T-helper 22 cell (primary cell): ENCODE measurements at places on chromosomes 7 and 10.

- no peak for DNase-seq
Measured at GRCh38 chr7:21624320-21624719, 81.5 kb downstream of the DNAH11 start.

DNA sequence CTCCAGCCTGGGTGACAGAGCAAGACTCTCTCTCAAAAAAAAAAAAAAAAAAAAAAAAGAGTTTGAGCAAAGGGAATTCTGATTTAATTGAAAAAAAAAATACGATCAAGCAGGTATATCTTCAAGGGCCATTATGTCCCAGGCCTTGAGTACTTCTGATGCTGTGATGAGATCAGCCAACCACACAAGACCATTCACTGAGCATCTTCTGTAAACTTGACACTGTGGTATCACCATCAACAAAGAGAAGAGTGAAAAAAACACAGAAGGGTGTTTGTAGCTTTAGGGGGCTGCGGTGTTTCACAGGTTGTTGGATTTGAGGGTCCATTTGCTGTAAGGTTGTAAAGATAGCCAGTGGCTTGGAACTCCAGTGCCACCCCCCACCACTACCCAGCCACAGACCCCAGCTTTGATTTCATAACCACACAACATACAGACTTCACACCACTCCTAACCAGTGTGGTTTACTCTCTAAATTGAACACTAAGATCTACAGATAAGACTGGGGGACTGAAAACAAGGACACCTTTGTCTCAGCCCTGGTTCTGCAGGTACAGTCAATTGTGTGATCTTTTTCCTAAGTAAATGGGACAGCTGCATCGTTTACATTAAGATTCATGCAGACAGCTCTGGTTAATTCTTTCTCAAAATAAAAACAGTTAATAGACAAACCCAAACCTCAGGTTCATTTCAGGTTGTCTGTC lies 66.4 kb downstream of the CDC123 start:
- DNase-seq, result no peak

GRCh38 chr10:117519286-117519685 lies 23.3 kb upstream of the EMX2 start:
- no peak for DNase-seq

DNA sequence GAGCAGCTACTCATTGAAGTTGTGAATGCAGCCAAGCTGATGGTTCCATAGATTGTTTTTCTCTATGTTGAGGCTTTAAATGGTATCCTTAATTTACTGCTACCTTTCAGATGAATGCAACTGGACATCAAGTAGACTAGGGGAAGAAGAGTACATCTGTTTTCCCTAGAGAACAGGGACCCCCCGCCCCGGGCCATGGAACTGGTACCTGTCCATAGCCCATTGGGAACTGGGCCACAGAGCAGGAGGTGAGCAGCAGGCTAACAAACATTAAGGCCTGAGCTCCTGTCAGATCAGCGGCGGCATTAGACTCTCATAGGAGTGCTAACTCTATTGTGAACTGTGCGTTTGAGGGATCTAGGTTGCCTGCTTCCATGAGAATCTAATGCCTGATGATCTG lies 391.3 kb downstream of the AUTS2 start:
- DNase-seq, result no peak

- DNase-seq, result no peak
Measured at GRCh38 chr10:125687507-125688185, 4.7 kb upstream of the TEX36 start.

- no peak for DNase-seq
Measured at GRCh38 chr7:27151931-27152815, at the start of gene HOXA3. Gene HOXA3, minus strand, starts transcription at chr7:27152583. Its CDS starts 41,943 bp downstream, at chr7:27110640.

GRCh38 chr7:22452142-22452959 lies 47.6 kb downstream of the STEAP1B start:
- no peak for DNase-seq

- DNase-seq, result no peak
Measured at GRCh38 chr10:112184052-112184371, 447 bp upstream of the GPAM start.

- DNase-seq, result no peak
Measured at GRCh38 chr10:100341953-100342626, 4.9 kb upstream of the SCD start.

GRCh38 chr7:70556761-70557160 lies 575.2 kb upstream of the GALNT17 start:
- no peak for DNase-seq

- DNase-seq, result no peak
Measured at GRCh38 chr10:43047288-43047970, 29.4 kb upstream of the RET start.

GRCh38 chr7:159068488-159068811 lies 76.2 kb downstream of the VIPR2 start:
- DNase-seq, result no peak

DNA sequence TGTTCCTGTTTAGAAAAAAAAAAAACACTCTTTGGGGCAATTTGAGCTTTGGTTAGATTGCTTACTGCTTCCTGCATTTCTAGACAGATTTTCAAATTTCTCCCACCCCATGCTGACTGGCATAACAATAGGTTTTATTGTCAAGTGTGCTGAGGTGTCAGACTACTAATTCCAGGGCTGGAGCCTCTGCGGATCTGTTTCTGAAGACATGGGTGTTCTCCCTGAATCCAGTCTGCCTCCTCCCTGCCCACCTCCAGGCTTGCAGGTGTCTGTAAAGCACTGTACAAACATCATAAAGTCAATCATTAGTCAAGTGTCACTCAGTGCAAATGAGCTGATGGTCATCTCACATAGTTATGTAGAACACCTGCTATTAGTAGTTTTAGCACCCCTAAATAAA lies 292.4 kb downstream of the GATA3 start:
- no peak for DNase-seq

DNA sequence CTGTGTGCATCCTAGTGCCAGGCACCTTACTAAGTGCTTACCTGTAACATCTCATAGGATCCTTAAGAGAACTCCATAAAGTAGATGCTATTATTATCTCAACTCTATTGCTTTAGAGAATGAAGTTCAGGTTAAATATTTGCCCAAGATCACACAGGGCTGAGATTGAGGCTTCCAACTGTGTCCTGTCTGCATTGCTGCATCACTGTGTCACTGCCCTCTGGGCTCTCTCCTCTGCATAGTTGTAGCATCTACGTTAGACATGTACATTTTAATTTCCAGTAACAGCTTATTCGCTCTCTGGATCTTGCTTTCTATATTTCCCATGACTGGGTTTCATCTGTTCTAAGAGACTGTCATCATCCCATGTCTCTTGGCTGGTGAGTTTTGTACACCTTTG lies 63.6 kb upstream of the FZD8 start:
- DNase-seq, result no peak

DNA sequence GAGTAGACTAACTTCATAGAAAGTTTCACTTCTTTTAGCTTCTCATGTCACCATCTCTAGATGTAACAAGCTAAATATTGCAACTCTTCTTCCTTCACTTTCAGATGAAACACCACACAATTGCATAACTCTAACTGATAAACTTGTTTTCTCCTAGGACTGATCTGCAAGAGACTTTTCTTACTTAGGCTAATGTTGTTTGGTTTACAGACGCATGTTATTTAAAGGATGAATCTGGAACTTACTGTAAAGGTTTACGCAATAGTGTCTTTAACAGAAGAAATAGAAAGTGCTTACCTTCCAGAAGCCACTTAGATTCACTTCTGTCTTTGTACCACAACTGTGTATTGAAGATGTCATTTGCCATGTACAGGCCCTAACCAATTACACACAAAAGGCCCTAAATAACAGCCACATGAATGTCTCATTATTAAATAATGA lies 22.1 kb upstream of the ZC3HAV1 start:
- DNase-seq, result no peak

GRCh38 chr7:121558288-121558687 lies 162.2 kb upstream of the FAM3C start:
- DNase-seq, result no peak

DNA sequence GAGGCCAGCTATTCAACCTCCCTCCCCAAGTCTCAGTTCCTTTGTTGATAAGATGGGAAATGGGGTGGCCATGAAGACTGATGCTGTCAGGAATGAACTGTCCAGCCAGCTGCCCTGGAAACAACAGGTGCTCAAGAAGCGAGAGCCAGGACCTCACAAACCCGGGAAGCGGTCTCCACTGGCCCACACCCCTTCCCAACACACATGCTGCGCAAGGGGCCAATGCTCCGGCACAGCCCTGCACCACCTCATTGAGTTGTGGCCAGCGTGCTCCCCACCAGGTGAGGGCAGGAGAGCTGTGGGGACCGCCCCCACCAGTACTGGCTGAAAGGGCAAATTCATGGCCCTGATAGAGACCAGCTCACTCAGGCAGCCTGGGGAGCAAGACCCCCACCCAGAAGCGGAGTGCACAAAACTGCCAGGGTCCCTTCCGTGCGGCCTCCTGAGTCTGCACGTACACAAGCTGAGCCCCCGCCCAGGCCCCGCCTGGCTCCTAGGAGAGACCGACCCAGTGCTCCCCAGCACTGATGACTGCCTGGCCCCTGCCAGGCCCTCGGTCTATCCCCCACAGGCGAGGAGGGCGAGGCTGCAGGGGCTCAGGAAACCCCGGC lies 216.6 kb downstream of the MAD1L1 start:
- no peak for DNase-seq

DNA sequence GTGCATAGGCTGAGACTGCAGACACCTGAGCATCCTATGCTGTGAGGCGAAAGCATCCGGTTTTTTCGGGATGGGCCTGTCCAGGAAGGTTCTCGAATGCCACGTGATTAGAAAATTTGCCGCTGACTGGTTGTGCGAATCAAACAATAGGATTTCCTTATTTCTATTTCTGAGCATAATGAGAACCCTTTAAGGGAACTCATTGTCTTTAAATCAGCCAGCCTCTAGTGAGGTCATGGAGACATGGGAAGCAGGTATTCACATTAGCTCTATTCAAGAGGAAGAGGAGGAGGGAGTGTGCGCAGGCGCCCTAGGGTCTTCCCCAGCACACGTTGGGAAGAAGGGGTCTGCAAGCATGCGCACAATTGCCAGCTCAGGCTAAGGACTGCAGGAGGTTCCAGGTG lies 5.6 kb downstream of the GIMAP1 start:
- DNase-seq, result no peak

GRCh38 chr7:8436965-8437364 lies 3.6 kb downstream of the NXPH1 start:
- DNase-seq, result no peak

DNA sequence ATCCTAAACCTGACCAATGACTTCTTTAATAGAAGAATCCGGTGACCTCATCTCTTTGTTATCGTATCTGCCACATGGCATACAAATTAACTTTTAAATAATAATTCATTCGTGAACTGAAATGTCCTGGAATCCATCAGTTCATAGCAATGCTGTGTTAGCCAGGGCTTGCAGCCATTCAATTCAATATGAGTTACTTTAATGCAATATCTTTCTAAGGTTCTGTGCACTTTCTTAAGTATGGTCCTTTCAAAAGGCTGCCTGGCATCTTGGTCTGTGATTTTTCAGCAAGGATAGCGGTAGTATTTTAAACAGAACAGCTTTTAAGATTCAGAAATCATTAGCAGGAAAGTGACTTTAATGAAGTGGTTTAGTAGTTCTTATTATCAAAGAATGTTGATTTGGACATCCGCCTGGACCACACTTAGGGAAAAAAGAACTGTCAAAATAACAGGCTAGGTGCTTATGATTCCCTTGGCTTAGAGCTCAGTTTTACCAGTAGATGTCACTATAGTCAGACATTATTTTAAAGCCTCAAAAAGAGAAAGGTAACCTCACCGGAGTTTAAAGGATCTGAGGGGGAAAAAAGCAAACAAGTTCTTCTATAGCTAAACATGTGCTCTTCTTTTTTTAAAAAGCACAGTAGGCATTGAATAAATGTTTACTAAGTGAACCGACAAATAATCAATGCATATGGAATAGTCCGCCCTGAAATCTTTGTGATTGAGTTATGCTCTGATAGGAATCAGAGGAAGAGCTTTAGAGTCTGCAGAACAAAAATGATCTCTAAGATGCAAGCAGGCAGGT lies 22.7 kb downstream of the SLC35G1 start:
- DNase-seq, result no peak
